ENCODE measurements at places on chromosomes 4 and X.

- DNase-seq = no peak
These were observed 50.0 kb upstream of the MTNR1A start for GRCh38 chr4:186605261-186605865.

GRCh38 chr4:124939908-124940307, 227.4 kb upstream of the ANKRD50 start:
- no peak for DNase-seq

- DNase-seq = no peak
These were observed 35.6 kb upstream of the ADRA2C start for GRCh38 chr4:3730422-3731190.

DNA sequence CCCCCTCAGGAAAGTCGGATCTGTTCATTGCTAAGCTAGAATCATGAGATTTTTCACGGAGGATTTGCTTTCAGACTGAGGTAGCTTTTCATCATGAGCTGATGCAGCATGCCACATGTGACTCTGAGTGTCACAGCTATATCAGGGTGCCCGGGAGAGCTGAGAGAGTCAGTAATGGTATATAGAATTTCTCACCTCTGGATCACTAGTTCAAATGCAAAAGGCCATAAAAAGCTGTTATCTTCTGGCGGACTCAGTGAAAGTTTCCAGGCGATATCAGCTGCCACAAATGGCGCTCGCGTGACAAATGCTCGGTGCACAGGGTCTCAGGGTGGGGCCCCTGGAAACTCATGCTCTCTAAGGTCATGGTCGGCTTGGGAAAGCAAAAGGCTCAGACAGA, 150.1 kb downstream of the DHX15 start:
- no peak for DNase-seq

DNA sequence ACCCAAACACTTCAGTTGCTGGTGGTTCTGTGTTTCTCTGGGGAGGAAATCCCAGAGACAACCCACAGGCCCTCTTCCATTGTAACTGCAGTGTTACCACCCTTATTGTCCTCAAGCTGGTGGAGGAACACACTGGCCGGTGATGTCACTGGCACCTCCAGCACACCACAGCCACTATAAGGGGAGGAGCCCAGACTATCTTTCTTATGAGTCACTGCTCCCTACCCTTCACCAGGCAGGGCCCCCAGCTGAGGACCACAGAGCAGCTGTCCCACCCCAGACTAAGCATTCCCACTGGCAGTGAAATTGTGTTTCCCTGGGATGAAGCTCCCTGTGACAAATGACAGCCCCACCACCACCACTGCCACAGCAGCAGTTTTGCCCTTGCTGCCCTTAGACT, 171.8 kb upstream of the FGF16 start:
- no peak for DNase-seq

DNA sequence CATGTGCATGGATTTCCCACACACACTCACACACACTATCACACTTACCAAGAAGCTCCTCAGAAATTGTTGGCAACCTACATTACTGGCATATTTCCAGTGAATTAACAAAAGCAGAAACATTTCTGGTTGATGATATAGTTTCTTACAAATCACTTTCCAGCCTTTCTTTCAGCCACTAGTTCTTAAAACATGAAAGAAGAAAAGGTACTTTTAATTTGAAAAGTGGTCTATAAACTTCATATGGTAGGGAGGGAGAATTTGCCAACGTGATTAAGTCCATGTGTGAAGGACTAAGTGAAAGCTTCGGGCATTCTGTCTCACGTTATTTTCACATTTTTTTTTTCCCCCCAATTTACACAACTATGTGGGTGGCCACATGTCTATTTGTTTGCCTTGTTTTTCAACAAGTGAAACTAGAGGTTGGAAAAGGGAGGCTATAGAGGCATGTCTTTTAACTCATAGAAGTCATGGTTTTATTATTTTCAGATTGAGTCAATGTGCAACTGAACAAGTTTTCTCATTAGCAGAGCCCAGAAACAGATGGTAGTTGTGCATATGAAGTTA, 832.1 kb upstream of the INTU start:
- DNase-seq = no peak

DNA sequence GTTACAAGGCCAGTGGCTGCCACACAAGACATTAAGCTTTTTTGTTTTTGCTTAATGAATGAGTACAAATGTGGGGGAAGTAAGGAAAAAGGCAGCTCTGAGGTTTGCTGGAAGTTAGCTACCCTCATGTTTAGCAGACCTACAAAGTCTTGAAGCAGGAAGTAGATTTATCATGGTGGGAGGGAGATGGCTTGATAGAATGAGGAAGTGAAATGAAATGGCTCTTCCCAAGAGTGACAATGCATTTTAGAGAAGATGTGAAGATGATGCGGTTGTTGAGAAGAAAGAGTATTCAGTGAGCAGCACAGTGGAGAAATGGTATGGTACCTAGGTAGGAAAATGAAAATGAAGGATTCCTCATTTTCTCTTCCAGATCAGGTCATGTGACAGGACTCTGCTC, 108.0 kb downstream of the SLIT2 start:
- no peak for DNase-seq

GRCh38 chrX:23803931-23804381, 21.0 kb downstream of the SAT1 start:
- DNase-seq = no peak

- peak; percentile 57 for DNase-seq
These were observed 5.9 kb downstream of the ETDB start for GRCh38 chrX:135114392-135114791.

GRCh38 chr4:110164856-110165255, 33.6 kb downstream of the ELOVL6 start:
- peak; percentile 69 for DNase-seq
